NCI-H524 (cell line): ENCODE measurements at places on chromosomes 3 and 15.
A peak's percentile ranks its signal among the peaks of the same experiment; 100 is the strongest.

DNA sequence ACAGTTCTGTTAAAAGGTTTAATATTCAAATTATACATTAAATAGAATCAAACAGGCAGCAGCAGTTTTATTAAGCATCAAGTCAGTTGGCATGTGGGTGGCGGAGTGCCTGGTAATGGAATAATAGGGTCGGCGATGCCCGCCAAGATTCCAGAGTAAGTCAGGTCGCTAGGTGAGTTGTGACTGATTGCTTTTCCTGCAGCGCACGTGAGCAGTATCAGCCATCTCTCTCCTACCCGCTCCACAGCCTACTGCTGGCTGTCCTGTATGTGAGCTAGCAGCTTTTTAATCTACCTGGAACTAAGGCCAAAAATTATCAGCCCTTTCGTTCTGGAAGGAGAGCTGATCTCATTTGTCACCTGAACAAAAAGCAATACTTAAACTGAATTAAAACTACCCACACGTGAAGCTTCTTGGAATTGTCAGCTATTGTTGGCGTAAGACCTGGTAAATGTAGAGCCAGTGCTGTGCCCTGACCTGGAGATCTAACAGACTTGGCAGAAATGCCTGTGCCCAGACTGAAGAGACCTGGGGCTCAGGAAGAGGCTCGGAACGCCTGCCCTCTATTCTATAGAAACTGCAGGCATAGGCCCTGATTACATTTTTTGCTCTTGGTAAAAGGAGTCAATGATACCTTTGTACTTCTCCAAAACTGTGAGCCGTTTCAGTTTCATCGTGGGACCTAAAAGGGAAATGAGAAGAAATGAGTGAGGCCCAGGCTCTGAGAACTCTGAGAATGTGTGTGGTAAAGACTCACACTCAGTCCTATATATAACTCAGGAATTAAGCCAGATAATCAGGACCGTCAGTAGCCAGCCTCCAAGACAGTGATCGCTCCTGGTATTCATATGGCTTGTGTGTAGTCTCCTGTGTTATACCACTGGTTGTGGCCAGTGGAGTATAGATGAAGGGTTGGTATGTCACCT is 21.9 kb downstream of the IDH3A start:
- DNase-seq, result no peak

- DNase-seq, result no peak
These were observed 7.2 kb downstream of the GNL3 start for GRCh38 chr3:52693071-52693470.

GRCh38 chr15:78931439-78932257 is 13.2 kb downstream of the CTSH start:
- DNase-seq, result no peak

DNA sequence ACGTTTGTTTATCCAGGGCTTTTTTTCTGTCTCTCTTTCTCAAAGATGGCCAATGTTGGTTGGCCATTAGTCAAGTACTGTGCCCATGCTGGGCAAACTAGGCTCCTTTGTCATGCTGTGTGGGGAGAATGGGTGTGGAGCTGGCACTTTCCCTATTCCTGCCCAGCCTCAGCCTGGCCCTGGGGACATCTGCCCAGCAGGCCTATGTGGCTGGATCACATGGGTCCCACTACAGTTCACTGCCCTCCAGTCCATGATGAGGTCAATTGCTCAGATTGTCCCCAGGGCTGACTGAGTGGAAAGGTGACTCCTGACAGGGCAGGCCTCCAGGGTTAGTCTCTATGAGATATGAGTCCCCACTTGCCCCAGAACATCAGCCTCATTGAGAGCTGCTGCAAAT is 54.4 kb upstream of the HERC1 start:
- DNase-seq, result no peak

DNA sequence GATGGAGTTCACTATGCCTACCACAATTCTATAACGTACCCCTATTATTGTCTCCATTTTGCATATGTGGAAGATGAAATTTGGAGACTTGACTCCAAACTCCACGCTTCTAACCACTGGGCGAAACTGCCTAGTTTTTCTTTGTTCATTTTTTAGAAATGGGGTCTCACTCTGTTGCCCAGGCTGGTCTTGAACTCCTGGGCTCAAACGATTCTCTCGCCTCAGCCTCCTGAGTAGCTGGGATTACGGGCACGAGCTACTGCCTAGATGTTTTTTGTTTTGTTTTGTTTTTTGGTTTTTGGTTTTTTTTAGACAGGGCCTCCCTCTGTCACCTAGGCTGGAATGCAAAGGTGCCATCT is 584 bp upstream of the RPL32 start:
- no peak for DNase-seq

- DNase-seq, result no peak
These were observed 26.3 kb upstream of the MFGE8 start for GRCh38 chr15:88939486-88939806.

- no peak for DNase-seq
These were observed 53.2 kb upstream of the MCF2L2 start for GRCh38 chr3:183481582-183481981.

DNA sequence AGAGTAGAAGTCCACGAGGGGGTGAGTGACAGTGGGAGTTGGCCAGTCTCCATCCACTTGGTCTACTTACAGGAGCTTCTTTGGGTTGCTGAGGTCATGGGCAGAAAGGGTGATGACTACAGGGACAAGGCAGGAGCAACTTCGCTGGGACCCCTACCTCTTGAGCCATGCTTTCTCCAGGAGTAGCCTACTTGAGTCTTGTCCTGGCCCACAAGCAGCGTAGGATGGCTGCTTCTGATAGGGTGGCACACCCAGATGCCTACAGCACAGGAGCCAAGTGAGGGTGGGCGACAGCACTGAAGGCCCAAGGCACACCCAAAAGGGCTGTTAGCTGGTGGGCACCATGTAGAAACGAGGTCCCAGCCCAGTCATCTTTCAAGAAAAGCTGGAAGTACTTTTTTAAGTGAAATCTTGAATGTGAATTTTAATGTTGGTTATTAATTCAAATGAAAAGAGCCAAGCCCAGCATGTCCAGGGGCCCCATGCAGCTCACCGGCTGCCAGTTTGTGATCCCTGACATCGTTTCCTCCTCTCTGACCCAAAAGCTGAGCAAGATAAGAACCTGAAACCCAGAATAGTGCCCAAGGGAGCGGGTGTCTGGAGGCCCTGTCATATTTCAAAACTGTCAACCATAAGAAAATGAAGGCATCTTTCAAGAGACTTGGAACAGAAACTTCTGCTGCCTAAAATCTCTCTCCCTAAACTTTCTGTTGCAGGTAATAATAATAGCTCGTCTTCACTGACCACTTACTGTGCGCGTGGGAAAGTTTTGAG is 2.2 kb upstream of the CPEB1 start:
- no peak for DNase-seq

- no peak for DNase-seq
These were observed 235.3 kb upstream of the ST8SIA2 start for GRCh38 chr15:92158426-92158825.

DNA sequence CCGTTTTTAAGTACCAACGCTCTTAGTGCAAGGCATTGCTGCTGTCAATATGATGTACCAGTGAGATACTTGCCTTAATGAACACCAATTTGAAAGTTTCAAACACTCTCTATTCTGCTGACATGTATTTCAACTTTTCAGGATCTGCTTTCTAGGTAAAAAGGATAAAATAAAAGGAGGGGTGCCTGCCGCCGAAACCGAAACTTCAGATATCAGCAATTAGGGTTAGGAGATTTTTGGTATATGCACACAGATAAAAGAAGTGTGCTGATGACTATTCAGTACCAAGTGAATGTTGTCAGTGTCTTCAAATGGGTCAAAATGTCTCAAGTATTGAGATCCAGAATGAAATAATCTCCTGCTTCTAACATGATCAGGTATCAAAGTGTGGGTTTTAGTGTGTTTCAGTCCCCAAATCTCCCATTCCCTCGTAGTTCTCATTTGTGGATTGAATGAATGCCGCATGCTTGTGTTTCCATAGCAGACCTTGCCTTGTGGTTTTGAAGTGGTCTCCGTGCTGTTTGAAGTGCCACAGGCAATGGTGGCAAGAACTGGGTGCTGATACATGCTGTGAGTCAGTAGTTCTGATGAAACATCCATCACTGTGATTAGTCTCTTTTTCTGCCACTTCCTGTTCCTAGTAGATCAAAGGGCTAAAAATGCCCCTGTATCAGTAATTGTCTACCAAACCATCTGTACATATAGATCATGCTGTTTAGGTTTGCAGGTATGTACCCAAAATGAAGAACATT is 22.5 kb downstream of the CHST14 start:
- no peak for DNase-seq

DNA sequence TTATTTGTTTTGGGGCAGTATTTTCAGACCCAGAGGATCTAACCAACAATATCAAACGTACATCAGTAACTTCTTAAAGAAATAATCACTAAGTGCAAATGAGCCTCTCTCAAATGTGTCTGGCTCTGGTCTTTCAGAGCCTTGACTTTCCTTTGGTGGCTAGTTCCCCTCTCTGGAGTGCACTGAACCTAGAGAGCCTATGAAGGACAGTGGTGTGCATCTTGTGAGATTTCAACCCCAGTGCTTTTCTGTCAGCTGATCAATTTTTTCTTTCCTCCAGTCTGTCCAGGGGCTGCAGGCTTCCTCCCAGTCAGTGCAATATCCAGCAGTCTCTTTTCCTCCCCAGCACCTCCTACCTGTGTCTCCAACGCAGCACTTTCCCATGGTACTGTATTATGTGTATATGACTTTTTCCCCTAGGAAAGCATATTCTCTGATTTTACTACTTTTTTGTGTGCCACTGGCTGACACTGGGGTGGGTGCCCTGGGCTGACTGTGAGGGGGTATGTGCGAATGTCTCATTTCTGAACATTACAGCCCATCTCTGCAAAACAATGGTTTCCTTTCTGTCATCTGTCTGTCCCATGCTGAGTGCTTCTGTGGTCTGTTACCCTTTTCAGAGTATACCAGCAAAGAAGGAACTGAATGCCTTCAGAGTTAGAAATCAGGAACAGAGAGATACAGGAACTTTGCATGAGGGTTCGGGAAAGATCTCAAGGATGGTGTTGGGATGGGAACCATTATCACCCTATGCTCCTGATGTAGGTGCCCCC is 98.8 kb downstream of the ARPP21 start:
- DNase-seq, result no peak

DNA sequence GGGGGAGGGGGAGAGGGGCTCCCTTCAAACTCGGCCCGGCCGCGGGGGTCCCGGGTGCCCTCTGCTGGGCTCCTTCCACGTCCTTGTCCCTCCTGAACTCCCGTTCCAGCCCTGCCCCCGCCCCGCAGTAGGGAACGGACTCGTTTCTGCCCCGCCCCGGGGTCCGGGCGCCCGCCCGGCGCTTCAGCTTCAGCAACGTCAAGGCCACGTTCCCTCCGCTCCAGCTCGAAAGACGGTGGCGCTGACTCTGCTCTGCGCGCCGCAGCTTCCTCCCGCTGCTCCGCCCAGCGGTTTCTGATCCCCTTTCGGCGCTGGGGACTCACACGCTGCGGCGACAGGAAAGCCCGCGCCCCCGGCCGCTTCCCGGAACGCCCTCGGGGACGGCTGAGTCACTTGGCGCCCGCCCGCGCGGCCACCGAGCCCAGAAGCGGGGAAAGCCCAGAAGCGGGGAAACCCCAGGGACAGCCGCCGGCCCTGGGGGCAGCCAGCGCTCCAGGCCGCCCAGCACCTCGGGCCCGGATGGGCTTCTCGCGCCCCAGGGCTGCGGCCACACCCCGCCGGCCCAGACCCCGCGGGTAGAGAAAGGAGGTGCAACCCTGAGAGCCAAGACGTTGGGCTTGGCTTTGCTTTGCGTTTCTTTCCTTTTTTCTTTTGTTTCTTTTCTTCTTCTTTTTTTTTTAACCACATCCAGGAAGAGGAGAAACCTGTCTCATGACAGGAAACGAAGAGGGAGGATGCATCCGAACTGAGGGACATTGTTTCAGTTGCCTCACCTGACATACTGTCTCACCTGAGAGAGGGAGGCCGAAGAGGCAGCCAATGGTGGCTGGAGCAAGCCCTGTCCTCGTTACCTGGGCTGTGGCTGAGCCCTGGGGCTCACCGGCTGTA is 28.9 kb downstream of the ARHGAP31 start:
- DNase-seq, result peak; percentile 81

GRCh38 chr3:42647821-42648459 is 5.6 kb upstream of the ZBTB47 start:
- DNase-seq, result no peak

- no peak for DNase-seq
These were observed 25.8 kb downstream of the ANP32A start for GRCh38 chr15:68794863-68795262.

DNA sequence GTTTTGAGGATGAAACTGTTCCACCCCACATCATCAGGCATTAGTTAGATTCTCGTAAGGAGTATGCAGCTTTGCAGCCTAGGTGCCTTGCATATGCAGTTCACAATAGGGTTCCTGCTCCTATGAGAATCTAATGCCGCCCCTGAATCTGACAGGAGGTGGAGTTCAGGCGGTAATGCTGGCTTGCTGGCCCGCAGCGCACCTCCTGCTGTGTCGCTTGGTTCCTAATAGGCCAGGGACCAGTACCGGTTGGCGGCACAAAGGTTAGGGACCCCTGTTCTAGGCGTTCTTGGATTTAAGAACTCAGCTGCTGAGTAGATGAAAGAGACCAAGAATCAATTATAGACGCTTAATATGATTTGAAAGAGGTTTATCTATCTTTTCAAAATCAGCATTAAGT is 595.4 kb downstream of the CADM2 start:
- DNase-seq, result no peak

DNA sequence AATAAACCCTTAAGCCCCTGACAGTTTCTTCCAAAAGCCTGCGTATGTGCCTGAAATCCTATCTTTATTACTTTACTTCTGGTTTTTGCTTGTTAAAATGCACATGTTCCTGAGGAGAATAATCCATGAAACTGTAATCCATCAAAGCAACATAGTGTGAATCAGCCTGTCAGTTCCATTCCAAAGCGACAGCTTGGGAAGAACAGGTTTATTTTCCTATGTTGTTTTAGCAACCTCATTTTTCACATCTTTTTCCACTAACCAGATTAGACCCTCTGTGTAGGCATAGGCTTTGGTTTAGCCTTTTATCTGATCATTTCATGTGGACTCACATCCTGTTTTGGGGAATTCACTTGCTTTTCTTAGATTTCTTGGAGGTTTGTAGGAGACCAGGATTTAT is 988.0 kb downstream of the SQOR start:
- peak; percentile 12 for DNase-seq

- DNase-seq, result no peak
These were observed 13.7 kb downstream of the CLPX start for GRCh38 chr15:65171428-65171827.

DNA sequence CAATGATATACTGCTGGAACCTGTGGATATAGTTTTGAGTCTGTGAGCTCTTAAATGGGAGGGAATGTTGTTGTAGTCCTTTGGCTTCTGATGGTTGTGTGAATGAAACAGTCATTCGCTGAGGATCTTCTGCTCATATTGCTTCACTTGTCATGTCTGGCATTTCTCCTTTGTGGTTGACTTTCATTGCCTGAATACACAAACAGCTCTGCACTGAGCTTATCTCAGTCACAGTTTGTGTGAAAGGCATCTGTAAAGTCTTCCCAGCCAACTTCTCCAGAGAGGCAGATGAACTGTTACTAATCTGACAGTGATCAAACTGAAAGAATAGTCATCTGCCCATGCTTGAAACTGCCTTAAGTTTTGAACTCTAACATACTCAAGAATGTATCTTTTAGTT is 59.8 kb downstream of the TMED3 start:
- no peak for DNase-seq
